ENCODE measurements at places on chromosomes 4 and X.

DNA sequence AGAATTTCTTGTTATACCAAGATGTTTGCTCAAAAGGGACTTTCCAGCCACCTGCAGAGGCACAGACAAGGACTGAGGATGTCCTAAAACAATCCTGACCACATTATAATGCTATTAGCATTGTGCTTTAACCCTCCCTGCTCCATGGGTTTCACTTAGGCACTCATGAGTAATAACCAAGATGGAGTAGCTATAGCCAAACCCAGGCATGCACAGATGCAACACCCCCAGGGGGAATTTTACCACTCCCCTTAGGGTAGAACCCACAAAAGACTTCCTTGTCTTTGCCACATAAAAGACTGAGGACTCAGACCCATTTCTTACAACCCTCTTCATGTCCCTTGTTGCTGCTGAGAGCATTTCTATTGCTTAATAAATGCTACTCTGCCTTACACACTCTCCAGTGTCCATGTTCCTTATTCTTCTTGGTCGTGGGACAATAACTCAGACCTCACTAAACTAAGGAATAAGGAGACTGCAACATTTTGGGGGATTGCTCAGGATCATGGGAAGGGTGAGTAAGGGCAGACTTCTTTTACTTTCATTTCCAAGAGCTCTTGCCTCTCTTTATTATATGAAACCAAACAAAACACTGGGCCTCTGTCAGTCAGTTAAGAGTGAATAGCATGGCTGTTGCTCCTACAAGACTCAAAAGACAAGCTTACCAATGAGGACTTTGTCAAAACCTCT, 103.5 kb downstream of the TECRL start:
- DNase-seq = no peak

DNA sequence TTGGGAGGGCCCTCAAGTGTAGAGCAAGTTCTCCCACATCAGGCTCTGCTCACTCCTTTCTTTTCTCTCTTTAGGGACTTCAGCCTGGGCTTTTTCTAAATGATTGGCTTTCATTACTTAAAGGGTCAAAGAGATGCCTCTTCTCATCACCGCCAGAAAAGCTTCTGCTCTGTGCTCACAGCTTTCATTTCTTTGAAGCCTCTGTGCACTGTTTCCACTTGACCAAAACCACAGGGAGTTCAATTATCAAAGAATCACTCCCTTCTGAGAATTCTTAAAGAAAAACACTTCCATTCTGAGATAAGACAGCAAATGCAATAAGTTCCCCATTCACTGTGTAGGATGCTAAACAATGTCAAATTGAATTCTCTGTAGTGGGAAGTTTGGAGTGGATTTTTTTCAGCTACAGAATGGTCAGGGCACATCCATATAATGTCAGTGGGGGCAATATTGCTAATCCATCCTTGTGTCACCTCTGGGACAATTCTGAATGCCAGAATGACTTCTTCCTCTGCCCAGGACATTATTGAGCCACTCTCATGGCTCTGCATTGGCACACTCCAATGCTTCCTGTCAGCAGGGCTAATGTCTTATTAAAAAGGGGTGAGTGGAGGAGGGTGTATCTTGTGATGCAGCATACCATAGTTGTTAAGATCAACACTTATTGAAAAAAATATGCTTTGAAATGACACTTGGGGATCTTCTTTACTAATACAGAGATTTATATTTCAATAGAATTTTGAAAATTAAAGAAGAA, 217.6 kb downstream of the SNCA start:
- DNase-seq = no peak

GRCh38 chrX:21947671-21948070, 7.2 kb downstream of the SMS start:
- DNase-seq = no peak

GRCh38 chrX:24294619-24295018, 19.2 kb downstream of the SUPT20HL2 start:
- no peak for DNase-seq

DNA sequence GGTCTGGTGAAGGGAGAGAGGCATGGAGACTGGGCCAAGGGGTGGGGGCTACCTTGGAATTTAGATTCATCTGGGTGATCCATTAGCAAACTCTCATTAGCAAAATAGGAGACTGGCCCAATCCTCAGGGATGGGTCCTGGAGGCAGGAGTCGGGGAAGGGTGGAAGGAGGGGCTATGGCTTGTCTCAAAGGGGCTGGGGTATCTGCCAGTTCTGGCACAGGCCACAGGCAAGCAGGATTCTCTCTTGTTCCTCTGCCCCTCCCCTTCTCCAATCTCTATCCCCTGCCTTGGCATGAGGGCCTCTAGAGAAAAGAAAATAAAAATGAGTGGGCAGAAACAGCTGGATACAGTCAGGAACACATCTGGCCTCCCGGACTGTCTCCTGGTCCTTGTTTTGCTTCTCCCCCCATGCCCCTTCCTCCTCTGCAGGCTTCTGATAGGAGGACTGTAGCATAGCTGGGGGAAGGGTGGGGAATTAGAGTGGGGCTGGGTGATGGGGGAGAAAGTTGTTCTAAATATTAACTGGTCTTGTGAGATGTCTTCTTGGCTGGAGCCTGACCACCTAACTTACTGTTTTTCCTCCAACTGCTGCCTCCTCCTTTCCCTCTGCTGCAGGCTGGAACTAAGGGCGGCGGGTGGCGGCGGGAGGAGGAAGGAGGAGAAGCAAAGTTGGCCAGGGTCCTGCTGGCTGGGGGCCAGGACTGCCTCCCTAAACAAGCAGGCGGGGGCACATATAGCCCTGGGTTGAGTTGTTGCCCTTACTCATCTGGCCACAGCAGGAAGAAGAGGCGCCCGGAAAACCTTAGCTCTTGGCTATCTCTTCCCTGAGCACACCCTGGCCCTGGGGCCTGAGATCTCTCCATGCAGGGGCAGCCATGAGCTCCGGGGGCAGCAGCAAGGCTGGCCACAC, 53.3 kb upstream of the LAS1L start:
- no peak for DNase-seq

GRCh38 chr4:7547368-7548040, 112.8 kb upstream of the PSAPL1 start:
- DNase-seq = no peak

DNA sequence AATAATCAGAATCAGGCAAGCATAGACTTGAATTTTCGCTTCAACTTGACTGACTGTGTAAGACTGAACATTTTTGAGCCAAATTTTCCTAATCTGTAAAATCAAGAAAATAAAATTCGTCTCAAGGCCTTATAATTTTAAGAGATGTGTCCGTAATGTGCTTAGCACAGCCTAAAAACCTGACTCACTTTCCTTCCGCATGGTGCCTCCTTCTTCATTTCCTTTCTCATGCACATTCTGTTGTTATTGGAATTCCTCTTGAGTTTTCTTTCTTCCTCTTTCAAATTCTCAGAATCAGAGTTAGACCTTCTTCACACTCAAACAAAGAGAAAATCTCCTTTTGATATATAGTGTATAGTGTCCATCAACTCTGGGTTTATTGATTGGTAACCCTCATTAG, 208.9 kb upstream of the SLIT2 start:
- no peak for DNase-seq

- DNase-seq = no peak
Measured at GRCh38 chr4:100870940-100871772, 353.3 kb upstream of the EMCN start.

- DNase-seq = no peak
Measured at GRCh38 chr4:53228036-53228435, 137.8 kb downstream of the SCFD2 start.

DNA sequence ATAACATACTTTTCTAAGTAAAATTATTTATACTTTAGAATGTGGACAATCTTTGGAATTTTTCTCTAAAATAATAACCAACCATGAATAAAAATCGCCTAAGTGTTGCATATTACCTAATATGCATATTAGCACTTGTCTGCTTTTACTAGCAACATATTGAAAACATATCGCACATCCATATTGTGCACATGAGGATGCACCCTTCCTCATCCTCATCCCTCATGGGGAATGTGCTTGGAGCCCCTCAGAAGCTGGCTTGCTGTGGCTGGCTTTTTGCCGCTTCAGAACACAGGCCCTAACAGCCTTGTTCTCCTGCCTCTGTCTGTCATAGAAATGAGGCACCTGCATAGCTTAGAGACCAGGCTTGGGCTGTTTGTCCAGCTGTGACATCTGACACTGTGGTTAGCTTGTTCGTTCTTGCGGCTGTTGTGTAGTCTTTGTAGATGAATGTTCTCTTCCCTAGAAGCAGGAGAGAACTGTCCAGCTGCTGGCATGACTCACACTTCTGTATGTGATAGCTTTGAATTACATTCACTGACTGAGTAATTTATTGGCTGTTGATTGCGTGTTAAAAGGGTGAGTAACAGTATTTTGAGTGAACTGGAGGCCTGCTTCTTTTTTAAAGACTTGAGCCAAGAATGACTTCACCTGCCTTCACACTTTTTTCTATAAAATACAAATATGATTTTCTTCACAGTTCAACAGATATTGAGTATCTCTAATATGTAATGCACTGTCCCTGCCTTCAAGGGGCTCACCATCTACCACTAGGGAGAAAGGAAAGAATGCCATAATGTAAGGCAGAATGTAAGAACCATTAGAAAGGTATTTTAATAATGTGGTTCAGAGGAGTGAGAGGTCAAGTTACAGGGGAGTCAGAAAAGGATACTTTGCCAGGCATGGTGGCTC, 81.9 kb downstream of the HMGB2 start:
- DNase-seq = peak; percentile 99

GRCh38 chrX:68492583-68492982, 6.3 kb upstream of the YIPF6 start:
- no peak for DNase-seq

- DNase-seq = no peak
Measured at GRCh38 chrX:9390693-9391368, 74.0 kb upstream of the TBL1X start.

DNA sequence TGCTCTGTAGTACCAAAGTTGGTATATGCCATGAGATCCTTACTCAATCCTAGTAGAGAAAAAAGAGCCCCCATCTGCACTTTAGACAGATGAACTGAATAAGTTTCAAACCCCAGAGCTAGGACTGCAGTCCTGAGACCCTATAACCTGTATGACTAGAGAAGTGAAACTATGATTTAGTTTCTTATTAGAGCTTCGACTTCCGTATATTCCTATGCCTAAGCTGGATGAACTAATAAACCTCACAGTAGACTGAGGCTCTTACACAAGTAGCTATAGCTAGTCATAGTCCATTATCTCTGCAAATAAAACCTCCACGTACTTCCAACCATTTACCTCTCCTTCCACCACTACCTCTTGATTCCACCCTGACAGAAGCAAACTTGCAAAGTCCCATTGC, 6.3 kb upstream of the OTUD4 start:
- DNase-seq = no peak

Data from non-pigmented ciliary epithelial cell (primary cell).